ENCODE measurements at places on chromosomes 4 and X.

GRCh38 chr4:85741381-85741780 lies 266.4 kb downstream of the ARHGAP24 start:
- no peak for DNase-seq

GRCh38 chr4:145179281-145179860 lies 1.0 kb downstream of the OTUD4 start:
- peak; percentile 62 for DNase-seq

- no peak for DNase-seq
Measured at GRCh38 chrX:129842510-129843208, 1.0 kb downstream of the ZDHHC9 start.

DNA sequence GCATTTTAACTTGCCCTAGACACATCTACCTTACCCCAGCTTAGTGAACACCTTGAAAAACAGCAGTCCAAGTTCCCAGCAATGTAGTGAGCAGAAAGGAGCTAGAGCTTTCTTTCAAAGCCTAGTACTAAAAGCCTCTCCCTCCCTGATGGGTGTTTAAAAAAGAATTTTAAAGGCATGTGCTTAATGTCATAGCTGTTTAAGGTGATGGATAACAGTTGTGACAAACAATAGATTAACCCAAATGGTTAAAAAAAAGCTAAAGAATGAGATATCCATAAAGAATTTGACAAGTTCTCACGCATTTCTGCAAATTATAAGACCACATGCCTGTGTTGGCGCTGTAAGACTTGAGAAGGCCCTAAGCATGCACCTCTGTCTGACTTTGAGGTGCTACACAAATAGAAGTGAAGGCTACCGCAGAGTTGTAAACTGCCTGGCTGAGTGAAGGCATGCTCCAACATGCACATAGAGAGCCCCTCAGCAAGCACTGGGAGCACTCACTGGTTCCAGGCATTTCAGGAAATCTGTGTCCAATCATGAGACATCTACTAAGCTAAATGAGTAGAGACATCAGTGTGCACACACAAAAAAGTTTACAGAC lies 94.0 kb downstream of the PHF8 start:
- DNase-seq: no peak

DNA sequence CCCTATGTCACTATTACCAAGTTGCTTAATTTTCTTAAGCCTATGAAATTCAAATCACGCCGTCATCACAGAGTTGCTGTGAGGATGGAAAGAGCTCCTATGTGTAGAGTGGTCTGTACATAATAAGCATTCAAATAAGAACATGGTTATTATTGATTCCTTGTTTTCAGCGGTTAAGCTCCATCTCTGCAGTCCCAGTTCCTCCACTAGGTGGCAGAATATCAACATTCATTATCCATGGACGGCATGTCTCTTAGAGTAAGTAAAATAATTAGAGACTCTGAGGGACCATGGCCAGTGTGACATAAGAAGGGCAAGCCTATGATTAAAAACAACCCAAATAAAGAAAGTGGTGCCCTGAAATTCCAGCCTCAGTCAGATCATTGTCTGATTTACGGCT lies 132.5 kb upstream of the NHS start:
- DNase-seq: no peak
